ENCODE measurements at places on chromosomes 5 and 9. TPM values are rescaled to one million over a fixed set of nuclear protein-coding genes. Genes with fewer than 3 reads are reported as not detected.

NUTM2F gene
- 0.09 TPM for total RNA-seq

C5orf52 gene
- total RNA-seq = not detected

FGF10 gene
- total RNA-seq = 3.8 TPM

PCDHB11 gene
- total RNA-seq = 3.6 TPM

TRAF1 gene
- total RNA-seq = 3.8 TPM

FYB1 gene
- total RNA-seq = not detected

IL5 gene
- total RNA-seq = not detected

HMMR gene
- total RNA-seq = 44.4 TPM

GRCh38 chr5:160367261-160367660 lies 3.2 kb downstream of the C1QTNF2 start:
- DNase-seq = no peak

GRCh38 chr5:158801268-158801667 lies 298.4 kb downstream of the EBF1 start:
- no peak for DNase-seq

- DNase-seq = no peak
Observed at GRCh38 chr5:91010090-91010489, 373.0 kb downstream of the ARRDC3 start.

- no peak for DNase-seq
Observed at GRCh38 chr5:62065050-62065449, 241.0 kb upstream of the KIF2A start.

GRCh38 chr9:20262611-20263010 lies 359.7 kb downstream of the MLLT3 start:
- no peak for DNase-seq

DNA sequence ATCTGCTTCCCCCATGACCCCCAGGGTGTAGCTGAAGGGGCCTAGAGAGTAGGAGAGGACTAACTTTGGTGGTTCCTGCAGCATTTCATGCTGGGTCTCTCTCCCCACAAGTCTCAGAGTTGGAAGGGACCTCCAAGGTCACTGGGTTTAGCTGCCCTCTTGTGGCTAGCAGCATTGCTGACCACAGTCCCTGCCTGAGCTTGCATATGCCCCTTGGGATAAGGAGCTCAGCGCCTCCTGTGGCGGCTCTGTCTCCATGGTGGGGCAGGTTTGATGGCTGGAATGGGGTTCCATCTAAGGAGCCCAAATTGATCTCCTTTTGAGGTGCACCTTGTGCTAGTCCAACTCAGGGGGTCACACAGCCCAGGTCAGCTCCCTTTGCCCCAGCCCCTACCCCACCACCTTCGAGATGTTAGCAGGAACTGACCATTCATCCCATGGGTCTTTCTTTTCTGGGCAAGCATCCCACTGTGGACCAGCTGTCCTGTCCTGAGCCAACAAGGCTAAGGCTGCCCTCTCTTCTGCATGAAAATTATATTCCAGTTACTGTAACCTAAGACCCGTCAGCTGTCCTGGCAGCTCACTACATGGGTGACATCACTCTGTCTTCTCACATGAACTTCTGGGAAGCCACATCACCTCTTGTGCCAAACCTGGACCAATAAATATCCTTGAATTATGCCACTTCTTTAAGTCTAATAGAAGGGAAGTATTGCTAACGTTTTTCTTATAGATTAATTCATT lies 196.2 kb downstream of the HSPA4 start:
- DNase-seq = peak; percentile 38

- no peak for DNase-seq
Observed at GRCh38 chr9:12640866-12641636, 52.1 kb upstream of the TYRP1 start.

DNA sequence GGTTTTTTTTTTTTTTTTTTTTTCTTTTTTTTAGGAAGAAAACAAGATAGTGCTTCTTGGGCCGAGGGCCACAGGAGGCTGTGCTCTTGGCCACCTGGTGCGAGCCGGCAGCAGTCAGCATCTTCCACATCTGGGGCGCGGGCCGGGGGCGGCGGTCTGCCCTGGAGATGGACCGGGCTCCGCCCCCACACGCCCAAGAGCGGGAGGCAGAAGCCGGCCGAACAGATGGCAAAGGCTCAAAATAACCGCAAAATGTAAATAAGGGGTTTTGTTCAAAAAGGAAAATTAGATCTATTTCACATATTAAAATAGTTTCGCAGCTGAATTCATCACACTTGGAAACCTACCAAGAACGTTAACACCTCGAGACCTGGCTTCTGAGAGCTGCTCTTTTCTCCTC lies 51.5 kb upstream of the UBAC1 start:
- DNase-seq = no peak

DNA sequence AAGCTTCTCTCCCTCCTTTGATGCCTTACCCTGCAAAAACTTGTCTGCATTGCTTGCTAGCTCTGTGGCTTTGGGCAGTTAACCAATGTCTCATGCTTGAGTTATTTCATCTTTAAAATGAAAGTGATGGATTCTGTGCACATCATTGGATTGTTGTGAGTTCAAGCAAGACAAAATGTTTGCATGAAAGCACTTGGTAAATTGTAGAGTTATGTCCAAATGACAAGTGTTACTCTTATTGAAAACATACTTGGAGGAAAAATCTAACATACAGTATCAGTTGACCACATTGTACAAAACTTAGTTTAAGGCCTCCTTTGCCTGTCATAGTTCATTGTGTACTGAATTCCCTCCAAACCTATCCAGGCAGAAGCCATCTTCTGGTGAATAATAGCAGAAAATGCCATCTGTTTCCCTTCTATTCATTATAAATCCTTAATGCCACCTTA lies 30.0 kb downstream of the TGFBR1 start:
- no peak for DNase-seq

GRCh38 chr9:137744632-137745183 lies 125.9 kb downstream of the EHMT1 start:
- no peak for DNase-seq

DNA sequence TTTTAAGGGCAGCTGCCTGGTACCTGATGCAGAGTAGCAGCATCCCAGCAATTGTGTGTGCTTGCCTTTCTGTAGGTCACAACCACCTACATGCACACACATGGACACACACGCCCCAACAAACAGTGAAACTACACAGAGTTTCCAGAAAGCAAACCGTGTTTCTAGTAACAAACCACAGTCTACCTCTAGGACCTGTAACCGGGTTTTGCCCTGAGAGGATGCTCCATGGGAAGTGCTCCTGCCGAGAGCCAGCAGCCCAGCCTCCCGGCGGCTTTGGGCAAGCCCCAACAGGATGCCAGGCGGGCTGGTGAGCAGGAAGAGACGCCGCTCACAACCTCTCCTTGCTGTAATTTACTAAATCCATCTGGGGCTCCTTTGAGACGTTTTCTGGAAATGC lies 4.1 kb upstream of the TCF7 start:
- DNase-seq = no peak

- DNase-seq = no peak
Observed at GRCh38 chr5:64518793-64519192, 13.0 kb downstream of the RGS7BP start.

Measured in neural crest cell (in vitro differentiated cells).